ENCODE measurements at places on chromosomes 5 and 9. TPM values are rescaled to one million over a fixed set of nuclear protein-coding genes. Genes with fewer than 3 reads are reported as not detected.

DNA sequence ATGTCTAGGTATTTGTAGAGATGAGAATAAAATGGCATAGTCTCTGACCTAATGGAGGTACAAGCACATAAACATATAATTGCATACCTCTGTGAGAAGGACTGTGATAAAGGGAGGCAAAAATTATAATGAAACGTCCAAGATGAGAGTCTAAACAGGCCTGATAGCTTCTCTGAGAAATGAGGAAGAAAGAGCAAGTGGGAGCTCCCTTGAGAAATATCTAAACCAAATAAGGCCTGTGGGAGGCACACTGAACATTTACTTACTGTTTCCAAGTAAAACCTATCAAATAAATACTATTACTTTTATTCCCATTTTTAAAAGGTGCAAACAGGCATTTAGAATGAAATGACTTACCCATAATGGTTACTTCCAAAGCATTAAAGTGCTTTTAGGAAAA, 125.6 kb upstream of the PAPPA start:
- no peak for DNase-seq
- no peaks in the 10 kb centered on the region for H3K27me3 ChIP-seq
- H3K27ac ChIP-seq, result no peak overlapping the region
- no peaks in the 10 kb centered on the region for H3K4me1 ChIP-seq
- H3K36me3 ChIP-seq, result no peaks in the 10 kb centered on the region

- peaks cover 5% of the 10 kb centered on the region for H3K4me1 ChIP-seq
- peak overlapping the region; percentile 95 for H3K27ac ChIP-seq
- peak overlapping the region; percentile 82 for H3K4me3 ChIP-seq
- H3K36me3 ChIP-seq, result no peaks in the 10 kb centered on the region
These were observed 986 bp downstream of the PLPP1 start for GRCh38 chr5:55533521-55534435.

DNA sequence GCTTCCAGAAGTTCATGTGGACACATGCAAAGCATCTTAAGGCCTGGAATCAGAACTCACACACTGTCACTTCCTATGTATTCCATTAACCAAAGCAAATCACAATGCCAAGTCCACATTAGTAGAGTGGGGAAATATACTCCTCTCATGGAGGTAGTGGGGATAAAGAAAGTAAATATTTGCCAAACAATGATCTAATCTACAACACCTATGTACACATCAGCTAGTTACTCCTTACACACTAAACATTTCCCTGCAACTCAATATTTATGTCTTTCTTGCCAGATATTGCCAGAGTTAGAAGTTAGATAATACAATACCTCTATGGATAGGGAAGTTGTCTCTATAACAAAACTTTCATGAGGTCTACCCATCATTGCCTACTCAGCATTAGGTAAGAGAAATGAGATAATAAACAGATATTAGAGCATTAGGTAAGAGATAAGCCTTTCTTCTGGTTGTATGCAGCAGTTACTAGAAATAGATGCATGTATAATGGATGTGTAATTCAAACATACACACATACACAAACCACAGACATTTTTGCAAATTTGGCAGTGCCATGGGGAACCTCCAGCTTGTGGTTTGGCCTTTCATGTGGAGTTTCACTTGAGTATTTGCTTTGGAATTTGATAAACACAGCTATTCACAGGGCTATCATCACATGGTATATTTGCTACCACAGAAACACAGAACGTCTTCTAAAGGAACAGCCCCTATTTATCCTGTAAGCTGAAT, 196.5 kb downstream of the TLE1 start:
- H3K4me1 ChIP-seq, result no peaks in the 10 kb centered on the region
- no peaks in the 10 kb centered on the region for H3K36me3 ChIP-seq
- DNase-seq, result no peak
- no peak overlapping the region for H3K27ac ChIP-seq
- no peaks in the 10 kb centered on the region for H3K27me3 ChIP-seq

- no peak overlapping the region for H3K27ac ChIP-seq
- H3K4me1 ChIP-seq, result no peaks in the 10 kb centered on the region
- no peaks in the 10 kb centered on the region for H3K36me3 ChIP-seq
- no peak for DNase-seq
These were observed 17.8 kb downstream of the IRX4 start for GRCh38 chr5:1864896-1865440.

DNA sequence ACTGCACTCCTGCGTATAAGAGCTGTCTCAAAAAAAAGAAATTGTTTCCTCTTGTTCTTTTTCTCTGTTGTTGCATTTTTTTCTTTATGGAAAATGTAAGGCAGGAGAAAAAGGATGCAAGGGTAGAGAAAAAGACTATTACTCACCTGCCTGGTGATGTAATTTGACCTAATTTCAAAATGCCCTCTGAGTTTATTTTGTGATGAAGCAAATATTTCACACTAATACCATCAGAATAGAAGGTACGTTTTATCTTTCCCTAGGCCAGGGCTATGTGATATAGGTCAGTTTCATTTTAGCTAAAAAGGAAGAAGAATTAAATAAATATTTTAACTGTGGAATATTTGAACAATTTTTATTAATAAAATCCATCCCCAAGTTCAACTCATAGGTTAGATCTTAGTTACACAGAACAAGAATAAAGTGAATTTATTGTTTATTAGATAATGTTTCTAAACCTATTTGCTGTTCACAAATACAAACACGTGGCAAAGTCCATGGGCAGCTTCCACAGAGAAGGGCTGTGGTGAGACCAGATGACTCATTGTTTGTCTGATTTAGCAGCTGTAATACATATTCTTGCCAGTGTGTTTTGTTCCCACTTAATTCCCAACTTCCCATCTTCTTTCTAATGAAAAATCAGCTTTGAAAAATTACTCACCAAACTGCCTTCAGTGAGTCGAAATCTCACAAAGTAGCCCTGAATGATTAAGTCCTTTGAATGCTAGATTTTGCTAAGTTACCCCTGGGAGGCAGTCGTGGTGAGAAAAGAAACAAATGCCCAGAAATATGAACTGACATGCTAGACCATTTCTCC, 52.8 kb upstream of the CCDC112 start:
- no peak overlapping the region for H3K4me3 ChIP-seq
- no peak for DNase-seq
- H3K27me3 ChIP-seq, result no peaks in the 10 kb centered on the region
- H3K4me1 ChIP-seq, result no peaks in the 10 kb centered on the region

- H3K4me1 ChIP-seq, result no peaks in the 10 kb centered on the region
- no peaks in the 10 kb centered on the region for H3K36me3 ChIP-seq
- DNase-seq, result no peak
- H3K4me3 ChIP-seq, result no peak overlapping the region
- no peak overlapping the region for H3K27ac ChIP-seq
These were observed 20.4 kb downstream of the FBXO10 start for GRCh38 chr9:37555786-37556185.

- no peaks in the 10 kb centered on the region for H3K27me3 ChIP-seq
- no peaks in the 10 kb centered on the region for H3K4me1 ChIP-seq
- DNase-seq, result no peak
- no peak overlapping the region for H3K4me3 ChIP-seq
- H3K27ac ChIP-seq, result no peak overlapping the region
These were observed 291.5 kb downstream of the SEC61B start for GRCh38 chr9:99513441-99514112.

GRCh38 chr5:38724301-38725030, 121.3 kb upstream of the OSMR start:
- DNase-seq, result no peak
- no peaks in the 10 kb centered on the region for H3K27me3 ChIP-seq
- H3K4me3 ChIP-seq, result no peak overlapping the region
- peaks cover 4% of the 10 kb centered on the region for H3K4me1 ChIP-seq
- H3K27ac ChIP-seq, result no peak overlapping the region

DNA sequence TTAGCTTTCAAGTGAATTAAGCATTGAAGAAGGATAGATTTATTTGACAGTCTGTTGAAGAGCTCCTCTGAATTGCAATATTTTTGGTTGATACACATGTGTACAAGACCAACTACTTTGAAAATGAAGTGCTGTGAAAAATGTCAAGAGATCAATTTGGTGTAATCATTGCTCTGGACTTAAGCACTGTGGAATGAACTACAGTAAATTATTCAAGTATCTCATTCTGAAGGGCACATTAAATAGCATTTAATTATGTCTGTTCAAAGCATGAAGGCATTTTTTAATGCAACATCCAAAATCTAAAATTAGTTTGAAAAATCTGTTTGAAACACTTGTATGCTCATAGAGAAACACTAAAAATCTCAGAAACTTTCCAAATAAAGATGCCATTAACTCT, 107.5 kb downstream of the CDH18 start:
- H3K27me3 ChIP-seq, result no peaks in the 10 kb centered on the region
- no peaks in the 10 kb centered on the region for H3K36me3 ChIP-seq
- no peak for DNase-seq
- no peak overlapping the region for H3K4me3 ChIP-seq

Gene SEC16A
- 50.2 TPM for total RNA-seq

Gene RASGEF1C
- not detected for total RNA-seq

Gene SPDL1
- 4.1 TPM for total RNA-seq

Gene JADE2
- total RNA-seq, result 80.5 TPM

Measured in ovary (tissue), 10 donors.